ENCODE measurements at places on chromosomes 2 and 18.

GRCh38 chr2:218217360-218218267 lies 625 bp downstream of the ARPC2 start:
- no peak for DNase-seq

DNA sequence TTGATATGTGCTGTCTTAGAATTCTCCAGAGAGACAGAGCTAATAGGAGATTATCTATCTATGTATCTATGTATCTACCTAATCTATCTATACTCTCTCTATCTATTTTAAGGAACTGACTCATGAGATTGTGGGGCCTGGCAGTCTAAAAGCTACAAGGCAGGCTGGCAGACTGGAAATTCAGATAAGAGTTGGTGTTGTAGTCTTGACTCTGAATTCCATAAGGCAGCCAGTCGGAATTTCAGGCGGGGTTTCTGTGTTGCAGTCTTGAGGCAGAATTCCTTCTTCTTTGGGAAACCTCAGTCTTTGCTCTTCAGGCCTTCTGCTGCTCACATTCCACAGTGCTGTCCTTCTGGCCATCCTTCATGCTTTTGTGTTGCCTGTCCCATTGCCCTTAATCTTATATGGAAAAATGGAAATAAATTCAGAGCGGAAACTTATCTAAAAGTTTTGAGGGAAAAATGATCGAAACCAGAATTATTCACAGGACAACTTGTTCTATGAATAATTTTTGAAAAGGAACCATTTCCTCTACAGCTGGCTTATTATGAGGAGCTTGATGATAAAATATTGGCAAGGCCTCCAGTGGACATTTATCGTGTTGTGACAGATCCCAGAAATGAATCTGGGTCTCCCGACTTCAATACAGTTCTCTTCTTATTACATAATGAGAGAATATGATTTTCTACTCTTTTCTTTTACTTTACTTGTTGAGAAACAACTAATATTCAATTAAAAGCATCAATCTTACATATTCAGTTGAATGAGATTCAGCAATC lies 10.8 kb downstream of the IL1RL1 start:
- DNase-seq = no peak

GRCh38 chr2:188580738-188581137 lies 289.1 kb downstream of the GULP1 start:
- DNase-seq = no peak

DNA sequence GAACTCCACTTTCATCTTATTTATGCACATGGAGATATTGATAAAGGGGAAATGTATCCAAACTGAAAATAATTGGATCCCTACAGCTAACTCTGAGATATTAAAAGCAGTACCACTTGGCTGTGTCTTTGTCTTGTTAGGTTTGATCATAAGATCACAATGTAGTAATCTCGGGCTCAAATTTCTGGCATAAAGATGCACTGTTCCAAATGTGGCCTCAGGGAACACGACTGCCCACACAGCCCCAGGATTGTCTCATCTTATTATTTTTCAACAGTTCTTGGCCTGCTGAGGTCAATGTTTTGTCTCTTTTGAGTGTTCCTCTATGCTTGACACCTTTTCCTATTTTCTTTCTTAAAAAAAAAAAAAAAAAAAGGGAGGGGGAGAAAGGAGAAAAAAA lies 114.1 kb downstream of the GBX2 start:
- DNase-seq = no peak

DNA sequence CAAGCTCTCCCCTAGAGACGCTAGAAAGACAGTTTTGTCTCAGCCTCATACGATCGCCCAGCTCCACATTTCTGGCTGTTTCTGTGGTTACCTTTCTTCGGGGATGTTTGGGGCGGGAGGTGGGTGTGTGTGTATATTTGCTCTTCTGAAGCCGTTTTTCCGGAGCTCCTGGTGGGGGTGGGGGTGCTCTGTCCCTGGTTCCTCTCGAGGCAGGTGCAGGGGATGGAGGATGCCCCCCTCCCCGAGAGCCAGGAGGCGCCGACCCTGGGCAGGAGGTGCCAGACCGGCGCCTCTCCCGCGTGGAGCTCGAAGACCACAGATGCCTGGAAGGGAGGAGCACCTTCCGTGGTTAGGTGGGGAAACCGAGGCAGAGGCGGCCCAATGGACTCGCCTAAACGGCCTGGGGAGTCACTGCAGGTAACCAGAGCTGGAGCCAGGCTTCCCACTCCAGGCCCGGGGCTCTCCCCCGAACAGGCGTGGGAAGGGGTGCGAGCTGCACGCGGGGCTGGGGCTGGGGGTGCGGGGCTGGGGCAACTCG lies 694 bp upstream of the HPCAL1 start:
- DNase-seq = no peak

- DNase-seq = no peak
Observed at GRCh38 chr2:65121-65520, 18.8 kb upstream of the FAM110C start.

GRCh38 chr2:14642499-14642898 lies 10.0 kb downstream of the LRATD1 start:
- no peak for DNase-seq

- no peak for DNase-seq
Observed at GRCh38 chr2:37555457-37555856, 116.0 kb downstream of the CDC42EP3 start.

DNA sequence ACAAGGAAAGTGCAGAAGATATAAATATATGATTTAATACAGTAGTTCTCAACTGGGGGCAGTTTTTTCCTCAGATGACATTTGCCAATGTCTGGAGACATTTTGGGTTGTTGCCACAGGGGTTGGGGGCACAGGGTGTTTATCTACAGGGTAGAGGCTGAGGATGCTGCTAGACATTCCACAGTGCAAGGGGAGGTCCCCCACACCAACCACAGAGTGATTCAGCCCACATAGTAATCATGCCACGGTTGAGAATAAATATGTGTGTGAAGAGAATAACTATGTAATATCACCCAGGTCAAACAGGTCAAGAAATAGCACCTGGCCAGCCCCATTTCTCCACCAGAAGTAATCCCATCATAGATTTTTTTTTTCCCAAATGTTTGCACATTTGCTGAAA lies 17.9 kb downstream of the DYSF start:
- peak; percentile 16 for DNase-seq

DNA sequence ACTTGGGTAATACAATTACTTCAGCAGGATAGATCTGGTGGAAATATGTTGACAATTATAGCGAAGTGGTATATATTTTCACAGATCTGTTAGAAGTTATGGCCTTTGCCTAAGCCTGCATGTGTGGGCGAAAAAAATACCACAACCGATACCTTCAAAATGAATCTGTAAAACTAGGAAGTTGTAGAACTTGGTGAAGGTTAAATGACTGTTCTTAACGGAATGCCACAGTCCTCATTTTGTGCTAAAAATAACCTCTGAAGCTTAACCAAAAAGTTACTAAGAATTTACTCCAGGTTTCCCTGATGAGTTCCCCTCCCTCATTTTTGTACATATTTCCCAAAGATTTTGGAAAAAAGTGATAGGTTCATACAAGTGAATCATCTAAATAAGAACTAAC lies 550.7 kb downstream of the THSD7B start:
- no peak for DNase-seq

DNA sequence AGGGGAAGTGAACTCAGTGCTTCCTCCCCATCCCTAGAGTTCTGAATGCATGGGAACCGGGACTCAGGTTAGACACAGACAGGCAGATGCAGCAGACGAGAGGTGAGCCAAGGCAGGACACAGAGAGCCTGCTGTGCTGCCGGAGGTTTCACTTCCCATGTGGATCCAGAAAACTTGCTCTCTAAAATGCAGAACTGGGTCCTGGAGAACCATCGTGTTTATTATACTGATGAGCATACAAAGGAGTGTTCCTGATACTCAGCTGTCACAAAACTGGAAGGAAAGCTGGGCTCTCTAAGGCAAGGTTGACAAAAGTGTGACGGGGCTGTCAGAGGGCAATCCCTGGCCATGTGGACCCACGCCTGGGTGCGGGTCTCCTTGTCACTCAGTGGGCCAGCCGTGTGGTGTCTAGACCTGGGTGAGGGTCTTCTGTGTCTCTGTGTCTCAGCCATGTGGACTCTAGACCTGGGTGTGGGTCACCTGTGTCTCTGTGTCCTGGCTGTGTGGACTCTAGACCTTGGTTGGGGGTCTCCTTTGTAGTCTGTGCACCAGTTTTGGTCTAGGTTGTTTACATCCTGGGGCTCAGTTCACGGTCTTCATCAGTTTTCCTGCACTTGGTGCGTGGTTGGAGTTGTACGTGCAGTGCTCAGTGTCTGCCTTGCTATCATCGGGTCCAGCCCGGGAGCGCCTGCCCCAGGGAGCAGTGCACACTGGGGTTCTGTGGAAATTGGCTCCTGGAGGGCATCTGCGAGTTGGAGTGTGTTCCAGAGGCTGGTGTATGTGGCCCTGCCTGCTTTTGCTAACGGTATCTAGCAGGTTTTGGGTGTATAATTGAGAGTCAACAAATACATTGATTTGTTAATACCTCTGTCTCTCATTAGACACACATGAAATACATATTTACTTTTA lies 141.1 kb downstream of the ATP9B start:
- DNase-seq = no peak

- DNase-seq = no peak
Observed at GRCh38 chr18:55584201-55584600, 3.8 kb downstream of the TCF4 start.

GRCh38 chr18:36405611-36406010 lies 108.1 kb downstream of the FHOD3 start:
- DNase-seq = no peak

DNA sequence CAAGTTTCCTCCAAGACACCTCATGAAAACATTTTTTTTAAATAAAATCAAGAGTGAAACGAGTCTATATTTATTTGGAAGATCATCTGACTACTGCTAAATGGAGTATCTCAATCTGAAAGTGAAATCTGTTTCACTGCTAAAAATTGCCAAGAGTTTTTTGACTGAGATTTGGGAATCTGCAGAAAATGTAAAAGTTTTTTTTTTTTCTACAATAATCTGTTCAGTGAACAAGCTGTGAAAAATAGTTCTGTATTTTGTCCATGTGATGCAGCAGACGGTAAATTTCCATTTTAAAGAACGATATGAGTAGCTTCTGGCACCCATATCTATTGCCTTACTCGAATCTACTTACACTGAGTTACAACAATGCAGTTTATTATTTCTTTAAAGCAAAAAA lies 519.7 kb downstream of the PLCL1 start:
- no peak for DNase-seq

GRCh38 chr2:208049006-208049405 lies 23.7 kb upstream of the PLEKHM3 start:
- no peak for DNase-seq

- DNase-seq = no peak
Observed at GRCh38 chr2:237306083-237306786, 107.7 kb downstream of the COL6A3 start.

GRCh38 chr2:99187011-99187410 lies 6.0 kb downstream of the MRPL30 start:
- no peak for DNase-seq

DNA sequence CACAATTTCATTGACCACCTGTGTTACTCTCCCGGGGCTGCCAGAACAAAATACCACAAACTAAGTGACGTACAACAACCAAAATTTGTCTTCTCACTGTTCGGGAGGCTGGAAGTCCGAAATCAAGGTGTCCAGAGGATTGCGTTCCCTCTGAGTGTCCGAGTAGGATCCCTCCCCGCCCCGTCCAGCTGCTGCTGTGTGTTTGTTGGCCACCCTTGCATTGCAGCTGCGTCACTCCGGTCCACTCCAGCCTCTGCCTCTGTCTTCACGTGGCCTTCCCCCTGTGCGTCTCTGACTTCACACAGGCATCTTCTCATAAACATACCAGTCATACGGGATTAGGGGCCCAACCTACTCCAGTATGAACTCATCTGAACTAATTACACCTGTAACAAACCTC lies 251.8 kb upstream of the SMIM21 start:
- no peak for DNase-seq

DNA sequence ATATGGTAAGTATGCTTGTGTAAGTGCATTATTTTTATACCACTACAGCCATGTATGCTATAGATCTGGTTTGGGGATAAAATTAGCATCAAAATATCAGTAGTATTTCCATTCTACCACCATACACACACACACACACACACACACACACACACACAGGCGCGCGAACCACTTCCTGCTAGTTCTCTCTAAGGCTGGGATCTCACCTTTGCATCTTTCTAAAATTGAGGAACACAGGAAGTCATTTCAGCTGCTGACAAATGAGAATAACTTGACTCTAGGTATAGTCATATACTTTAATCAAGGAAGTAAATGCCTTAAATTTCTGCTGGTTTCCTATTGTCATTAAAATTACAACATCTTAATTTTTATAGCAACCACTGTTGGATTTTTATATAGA lies 72.5 kb downstream of the RBM43 start:
- DNase-seq = no peak

DNA sequence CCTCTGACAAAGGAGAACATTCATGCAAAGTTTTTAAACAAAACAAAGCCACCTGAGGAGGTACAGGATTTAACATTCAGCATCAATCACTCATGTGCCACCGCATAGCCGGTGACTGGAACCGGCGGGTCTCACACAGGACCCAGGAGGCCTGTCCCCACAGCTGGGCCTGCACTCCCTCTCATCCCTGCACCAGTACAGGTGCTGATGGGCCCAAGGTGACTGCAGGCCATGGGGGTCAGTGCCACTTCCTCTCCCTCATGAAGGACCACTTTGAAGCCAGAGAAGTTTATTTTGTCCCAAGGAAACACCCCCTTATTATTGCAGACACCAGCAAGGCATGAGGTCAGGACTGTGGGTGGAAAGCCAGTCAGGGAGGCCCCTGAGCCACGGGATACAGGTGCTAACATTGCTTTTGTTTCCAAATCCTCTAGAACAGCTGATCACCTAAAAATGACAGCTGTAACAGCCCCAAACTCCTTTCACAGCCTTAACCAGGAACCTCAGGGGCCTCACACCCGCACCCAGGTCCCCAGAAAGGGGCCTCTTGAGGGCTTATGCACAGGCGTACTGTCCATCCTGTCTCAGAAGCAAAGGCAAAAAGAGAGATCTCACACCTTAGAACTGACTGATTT lies 14.0 kb downstream of the PARD6G start:
- DNase-seq = no peak

DNA sequence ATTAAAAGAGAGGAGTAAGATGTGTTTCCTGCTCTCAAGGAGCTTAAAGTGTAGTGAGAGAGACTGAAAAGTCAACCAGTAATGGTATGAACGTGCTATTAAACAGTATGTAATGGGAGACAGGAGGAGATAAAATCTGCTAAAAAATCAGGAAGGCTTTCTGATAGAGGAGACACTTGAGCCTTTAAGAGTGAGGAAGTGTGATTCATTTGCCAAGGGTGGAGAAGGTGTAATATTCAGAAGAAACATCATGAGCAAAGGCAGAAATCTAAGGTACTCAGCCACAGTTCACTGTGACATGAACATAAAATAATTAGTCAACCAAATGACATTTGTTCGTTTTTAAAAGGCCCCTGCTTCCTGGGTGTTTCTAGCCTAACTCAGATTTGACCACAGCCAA lies 137.8 kb upstream of the SKOR2 start:
- DNase-seq = no peak
